Smooth muscle cell of the umbilical artery (primary cell): ENCODE measurements at places on chromosomes 3 and 15. TPM values are rescaled to one million over a fixed set of nuclear protein-coding genes. Genes with fewer than 3 reads are reported as not detected.

Gene ALPK3
- 0.89 and 9.8 TPM in 2 replicates for total RNA-seq

Gene TRAT1
- total RNA-seq = not detected in 2 replicates

Gene NANOGP8
- total RNA-seq = not detected in 2 replicates

Gene CSTA
- total RNA-seq = 0.59 TPM in 1 of 2 replicates, not detected in the other

Gene MNS1
- 0.89 and 1.3 TPM in 2 replicates for total RNA-seq

Gene APBA2
- 40.4 and 42.1 TPM in 2 replicates for total RNA-seq

Gene PAK6
- total RNA-seq = 0.28 TPM in 1 of 2 replicates, not detected in the other

Gene LRRC31
- not detected in 2 replicates for total RNA-seq

Gene CEMIP
- 3.9 and 4.8 TPM in 2 replicates for total RNA-seq

Gene GOLGA8N
- 3.5 and 4.8 TPM in 2 replicates for total RNA-seq

Gene COLQ
- 0.23 and 0.30 TPM in 2 replicates for total RNA-seq

Gene NCEH1
- total RNA-seq = 12.2 and 33.2 TPM in 2 replicates
